ENCODE measurements at places on chromosomes 7 and 10.

GRCh38 chr10:85047170-85047834 is 718.9 kb downstream of the CCSER2 start:
- no peak for DNase-seq

- peak; percentile 60 for DNase-seq
Measured at GRCh38 chr7:158044482-158044823, 543.2 kb downstream of the PTPRN2 start.

- DNase-seq = no peak
Measured at GRCh38 chr7:27705200-27705594, 34.8 kb upstream of the TAX1BP1 start.

DNA sequence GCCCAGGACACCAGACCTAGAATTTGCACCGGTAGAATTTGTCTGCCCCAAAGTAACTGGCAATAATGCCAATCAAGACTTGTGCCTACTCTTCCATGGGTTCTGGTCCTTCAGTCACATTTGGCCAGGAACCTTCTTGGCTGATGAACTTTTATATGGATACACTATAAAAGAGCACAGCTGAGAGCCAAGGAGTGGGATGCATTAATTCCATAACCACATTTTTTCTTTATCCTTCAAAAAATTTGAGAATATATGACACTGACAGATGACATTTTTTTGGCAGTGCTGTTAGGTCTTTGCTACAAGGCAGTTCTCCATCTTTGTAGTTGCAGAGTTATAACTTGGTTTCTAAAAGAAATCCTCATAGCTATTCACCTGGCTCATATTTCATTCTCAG is 129.2 kb upstream of the HDAC9 start:
- DNase-seq = no peak

- no peak for DNase-seq
Measured at GRCh38 chr10:110413049-110413783, 84.5 kb upstream of the DUSP5 start.

DNA sequence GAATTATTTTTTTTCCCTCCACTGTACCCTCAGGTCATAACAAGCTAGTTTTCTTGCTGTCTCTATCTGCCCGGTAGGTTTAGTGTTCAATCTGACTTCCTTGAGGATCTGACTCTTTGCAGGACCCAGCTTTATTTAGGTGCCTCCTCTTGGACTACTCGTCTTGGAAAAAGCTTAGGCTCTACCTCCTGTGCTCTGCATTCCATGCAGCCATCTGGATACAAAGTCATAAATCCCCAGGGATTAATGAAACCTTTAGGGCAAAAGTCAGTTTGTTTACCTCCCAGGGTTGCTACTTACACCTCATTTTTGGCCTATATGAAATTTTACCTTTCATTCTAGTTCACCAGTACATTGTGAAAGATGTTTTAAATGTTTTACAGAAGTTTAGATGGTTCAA is 8.0 kb downstream of the STAG3 start:
- no peak for DNase-seq

GRCh38 chr7:153354071-153354470 is 594.5 kb downstream of the ACTR3B start:
- DNase-seq = no peak

- DNase-seq = no peak
Measured at GRCh38 chr7:84422790-84423189, 228.2 kb upstream of the SEMA3A start.

DNA sequence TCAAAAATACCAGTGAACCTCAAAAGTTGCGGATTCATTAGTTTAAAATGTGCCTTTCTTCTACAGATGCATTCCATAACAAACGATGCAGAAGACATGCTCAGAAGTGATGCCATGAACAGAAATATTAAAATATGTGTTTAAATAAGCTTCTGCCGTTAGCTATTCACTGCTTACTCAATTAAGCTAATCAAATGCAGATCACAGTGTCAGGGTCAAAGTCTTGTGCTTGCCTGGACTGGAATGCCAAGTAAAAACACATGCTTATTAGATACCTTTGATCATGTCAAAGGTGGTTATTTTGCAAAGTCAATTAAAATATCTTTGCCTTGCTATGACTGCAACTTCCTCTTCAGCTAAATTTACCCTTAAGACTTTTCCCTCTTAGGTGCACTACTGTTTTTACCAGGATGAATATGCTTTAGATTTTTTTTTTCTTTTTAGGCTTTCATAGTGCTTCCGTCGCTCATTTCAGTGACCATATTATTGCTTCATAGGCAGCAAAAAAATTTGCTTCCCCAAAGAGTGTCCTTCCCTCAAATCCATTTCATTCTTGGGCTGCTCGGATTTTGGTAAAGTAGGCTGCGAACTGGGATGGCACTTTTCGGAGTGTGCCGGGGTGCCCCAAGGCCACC is 905 bp downstream of the ASB13 start:
- no peak for DNase-seq

- DNase-seq = no peak
Measured at GRCh38 chr7:158827411-158828132, 1.7 kb downstream of the ESYT2 start.

GRCh38 chr10:65341323-65341925 is 1584.4 kb upstream of the LRRTM3 start:
- no peak for DNase-seq

DNA sequence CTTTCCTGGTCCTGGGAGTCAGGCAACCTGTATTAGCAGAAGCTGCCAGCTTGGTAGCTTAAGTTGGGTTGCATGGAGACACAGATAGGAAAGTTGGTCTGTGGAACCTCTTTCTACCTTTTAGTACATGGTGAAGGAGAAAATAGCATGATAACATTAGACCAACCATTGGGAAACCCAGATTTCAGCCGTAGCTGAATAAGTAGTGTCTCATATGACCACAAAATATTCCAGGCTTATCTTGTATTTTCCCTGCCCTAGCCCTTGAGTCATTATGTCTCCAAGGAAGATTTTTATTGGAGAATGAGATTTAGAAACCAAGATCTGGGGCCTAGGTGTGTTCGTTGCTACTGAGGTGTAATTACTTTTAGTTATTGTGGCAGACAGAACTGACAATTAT is 67.2 kb downstream of the CCSER2 start:
- DNase-seq = no peak

- no peak for DNase-seq
Measured at GRCh38 chr7:142548978-142549377, 200.3 kb upstream of the PRSS1 start.

DNA sequence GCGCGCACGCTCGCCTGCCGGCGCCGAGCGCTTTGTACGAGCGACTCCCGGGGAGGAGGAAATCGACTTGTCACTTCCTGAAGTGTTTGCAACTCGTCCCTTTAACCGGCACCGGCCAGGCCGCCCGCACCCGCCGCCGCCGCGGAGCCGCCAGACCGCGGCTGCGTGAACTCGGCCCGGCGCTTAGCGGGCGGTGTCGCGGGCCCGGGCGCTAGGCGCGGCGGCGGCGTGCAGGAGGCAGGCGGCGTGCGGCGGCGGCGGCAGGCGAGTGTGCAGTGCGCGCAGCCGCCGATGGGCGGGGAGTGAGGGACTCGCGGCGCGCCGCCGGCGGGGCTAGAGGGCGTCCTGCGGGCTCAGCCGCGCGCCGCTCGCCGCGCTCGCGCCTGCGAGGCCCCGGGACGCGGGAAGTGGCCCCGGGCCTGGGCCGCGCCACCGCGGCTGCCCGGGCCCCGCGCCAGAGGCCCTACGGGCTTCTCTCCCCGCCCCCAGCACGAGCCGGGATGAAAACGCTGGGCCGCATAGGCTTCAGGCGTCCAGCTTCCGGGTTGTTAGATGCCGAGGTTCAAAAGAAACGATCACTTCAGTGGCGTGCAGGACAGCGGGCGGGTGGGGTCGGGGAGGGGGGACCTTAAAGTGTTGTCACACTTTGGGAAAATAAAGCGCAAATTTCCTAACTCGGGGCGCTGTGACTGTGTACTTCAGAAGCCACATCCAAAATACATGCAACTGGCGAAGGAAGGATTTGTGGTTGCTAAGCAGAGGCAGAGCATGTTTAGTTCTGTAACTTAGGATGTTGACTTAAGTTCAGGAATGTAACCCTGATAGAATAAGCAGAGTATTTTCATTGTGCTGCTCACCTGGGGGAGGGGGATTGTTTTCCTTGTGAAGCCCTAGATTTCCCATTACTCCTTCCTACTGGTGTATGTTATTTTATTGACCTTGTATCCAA is at the start of gene FAM53B:
FAM53B (minus strand) TSS at position 277 of the 949 bp plus-strand sequence. CDS start 37,665 bp downstream, outside the sequence.
- DNase-seq = no peak

DNA sequence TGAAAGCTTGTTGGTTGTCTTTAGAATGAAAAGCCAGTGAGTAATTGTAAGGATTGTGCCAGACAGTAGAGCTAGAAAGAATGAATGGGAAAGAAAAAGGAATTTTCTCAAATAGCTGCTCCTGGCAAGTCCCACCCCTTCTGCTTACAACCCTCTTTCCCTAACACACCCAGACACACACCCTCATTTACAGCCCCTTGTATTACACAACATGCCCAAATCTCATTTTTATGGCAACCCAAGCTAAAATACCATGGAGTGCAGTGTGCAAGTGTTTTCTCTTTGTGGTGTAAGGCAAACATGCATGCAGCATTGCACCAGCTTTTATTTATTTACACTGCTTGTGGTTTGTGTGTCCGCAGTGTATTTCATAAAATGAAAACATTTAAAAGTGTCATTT is 1.5 kb downstream of the PRKAR2B start:
- no peak for DNase-seq

DNA sequence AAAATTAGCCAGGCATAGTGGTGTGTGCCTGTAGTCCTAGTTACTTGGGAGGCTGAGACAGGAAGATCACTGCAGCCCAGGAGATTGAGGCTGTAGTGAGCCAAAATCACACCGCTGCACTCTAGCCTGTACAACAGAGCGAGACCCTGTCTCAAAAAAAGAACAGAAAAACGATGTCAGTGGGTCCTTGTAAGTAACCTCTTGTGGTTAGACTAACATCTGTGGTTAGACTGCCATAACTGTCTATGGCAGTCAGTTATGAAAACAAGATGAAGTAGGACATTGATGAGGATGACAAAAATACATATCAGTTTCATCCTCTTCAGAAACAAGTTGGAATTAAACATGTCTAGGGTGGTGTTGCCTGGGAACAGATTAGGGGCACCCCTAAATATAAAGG is 53.3 kb downstream of the AKAP9 start:
- no peak for DNase-seq

DNA sequence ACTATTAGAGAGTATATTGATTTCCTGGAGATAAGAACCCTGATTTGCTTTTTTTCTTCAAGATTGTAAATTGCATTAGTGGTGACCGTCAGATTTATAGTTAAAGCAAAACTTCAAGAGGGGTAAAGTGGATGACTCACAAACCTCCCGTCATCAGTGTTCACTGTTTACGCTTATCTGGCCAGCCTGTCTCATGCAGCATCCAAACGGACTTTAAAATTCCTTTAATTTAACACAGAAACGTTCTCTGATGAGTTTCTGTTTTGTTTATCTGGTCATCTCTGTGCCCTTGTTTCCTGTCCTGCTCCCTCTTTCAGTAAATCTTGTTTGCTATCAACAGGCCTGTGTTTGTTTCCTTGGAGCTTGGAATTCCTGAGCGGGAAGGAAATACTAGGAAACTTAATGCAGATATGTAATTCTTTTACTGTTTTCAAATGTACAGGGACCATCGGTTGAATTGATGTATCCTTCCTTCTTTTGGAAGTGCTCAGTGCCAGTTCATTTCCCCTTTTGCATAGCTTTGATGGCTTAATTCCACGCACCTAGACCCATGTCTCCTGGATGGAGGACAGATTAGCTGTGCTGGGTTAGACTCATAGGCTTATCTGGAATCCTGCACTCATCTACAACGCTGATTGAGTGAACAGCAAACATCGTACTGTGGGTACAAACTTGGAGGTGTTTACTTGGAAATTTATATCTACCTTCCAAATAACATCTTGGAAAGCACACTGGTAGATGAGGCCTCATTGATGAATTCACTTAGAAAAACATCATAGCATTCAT is 21.3 kb downstream of the PTPRE start:
- DNase-seq = no peak

DNA sequence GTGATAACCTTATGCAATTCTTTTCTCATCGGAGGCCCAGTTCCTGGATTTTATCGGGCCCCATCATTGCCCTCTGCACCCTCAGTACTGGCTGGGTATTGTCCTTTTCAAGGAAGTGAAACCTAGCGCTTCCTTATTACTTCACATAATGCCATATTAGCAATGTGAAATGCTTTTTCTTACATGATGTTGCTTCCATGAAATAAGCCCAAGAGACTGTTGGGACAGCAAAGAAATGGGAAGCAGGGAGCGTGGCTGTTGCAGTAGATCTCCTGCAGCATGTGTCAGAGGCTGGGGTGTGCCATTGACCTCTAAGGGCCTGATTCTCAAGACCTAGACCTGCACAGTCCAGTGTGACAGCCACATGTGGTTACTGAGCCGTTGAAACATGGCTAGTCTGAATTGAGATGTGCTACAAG is 8.1 kb downstream of the CHN2 start:
- no peak for DNase-seq

- no peak for DNase-seq
Measured at GRCh38 chr10:128421371-128422160, 295.3 kb upstream of the MKI67 start.

- DNase-seq = no peak
Measured at GRCh38 chr10:91536111-91536510, 96.8 kb downstream of the PPP1R3C start.

DNA sequence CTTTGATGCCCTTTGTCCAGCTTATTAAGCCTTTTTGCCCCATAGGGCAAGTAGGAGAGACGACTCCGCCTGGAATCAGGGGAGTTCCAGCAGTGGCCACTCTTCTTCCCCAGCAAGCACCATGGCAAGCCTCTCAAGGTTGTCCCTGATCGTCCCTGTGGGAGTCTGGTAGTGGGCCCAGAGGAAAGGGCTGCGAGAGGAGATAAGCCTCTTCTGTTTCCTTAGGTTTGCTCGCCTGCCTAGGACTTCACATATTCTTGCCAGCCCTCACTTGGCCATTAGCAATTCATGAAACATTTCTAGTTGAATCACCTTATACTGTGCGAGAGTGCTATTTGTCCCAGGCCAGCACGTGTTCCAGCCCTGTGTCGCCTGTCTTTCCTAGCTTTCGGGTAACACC is 47.8 kb upstream of the CPN1 start:
- no peak for DNase-seq

DNA sequence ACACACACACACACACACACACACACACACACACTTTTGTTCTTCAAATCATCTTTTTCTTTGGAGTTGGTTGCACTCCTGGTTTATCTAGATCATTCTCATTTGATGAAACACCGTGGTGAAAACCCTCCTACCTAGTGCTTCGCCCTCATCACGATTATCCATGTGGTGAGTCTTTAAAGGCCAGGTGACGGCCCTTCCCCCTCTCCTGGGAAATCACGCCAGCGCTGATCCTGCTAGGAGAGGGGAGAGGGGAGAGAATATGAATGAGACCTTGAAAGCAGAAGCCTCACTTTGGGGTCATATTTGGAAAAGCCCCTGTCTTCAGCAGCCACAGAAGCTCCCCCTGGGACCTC is 103.9 kb upstream of the LRRC4 start:
- no peak for DNase-seq

All from suprapubic skin (tissue), 4 donors.